ENCODE measurements at places on chromosomes 11 and 22.

GRCh38 chr11:67695606-67696005 lies 21.2 kb upstream of the ALDH3B2 start:
- no peak for DNase-seq

- no peak for DNase-seq
Observed at GRCh38 chr11:113316256-113316655, 1.9 kb downstream of the TTC12 start.

- no peak for DNase-seq
Observed at GRCh38 chr11:125494031-125494360, 2.1 kb downstream of the FEZ1 start.

DNA sequence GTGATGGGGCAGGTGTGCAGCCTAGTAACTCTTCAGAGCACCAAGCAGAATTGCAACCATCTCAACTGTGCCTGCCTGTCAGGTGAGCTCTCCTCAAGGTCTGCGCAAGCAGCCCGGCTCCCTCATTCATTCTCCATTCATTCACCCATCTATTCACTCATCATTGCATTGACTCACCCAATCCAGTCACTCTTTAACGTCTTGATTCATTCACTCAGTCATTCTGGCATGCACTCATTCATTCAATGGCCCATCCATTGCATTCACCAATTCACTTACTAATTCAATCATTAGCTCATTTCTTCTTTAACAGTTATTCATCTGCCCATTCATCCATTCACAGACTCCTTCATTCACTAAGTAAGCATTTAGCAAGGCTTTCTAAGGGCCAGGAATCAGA lies 111.8 kb downstream of the PDE2A start:
- DNase-seq, result no peak

GRCh38 chr11:125315079-125315740 lies 150.7 kb downstream of the PKNOX2 start:
- DNase-seq, result no peak

- DNase-seq, result no peak
Observed at GRCh38 chr11:10257478-10257877, 36.5 kb downstream of the SBF2 start.

DNA sequence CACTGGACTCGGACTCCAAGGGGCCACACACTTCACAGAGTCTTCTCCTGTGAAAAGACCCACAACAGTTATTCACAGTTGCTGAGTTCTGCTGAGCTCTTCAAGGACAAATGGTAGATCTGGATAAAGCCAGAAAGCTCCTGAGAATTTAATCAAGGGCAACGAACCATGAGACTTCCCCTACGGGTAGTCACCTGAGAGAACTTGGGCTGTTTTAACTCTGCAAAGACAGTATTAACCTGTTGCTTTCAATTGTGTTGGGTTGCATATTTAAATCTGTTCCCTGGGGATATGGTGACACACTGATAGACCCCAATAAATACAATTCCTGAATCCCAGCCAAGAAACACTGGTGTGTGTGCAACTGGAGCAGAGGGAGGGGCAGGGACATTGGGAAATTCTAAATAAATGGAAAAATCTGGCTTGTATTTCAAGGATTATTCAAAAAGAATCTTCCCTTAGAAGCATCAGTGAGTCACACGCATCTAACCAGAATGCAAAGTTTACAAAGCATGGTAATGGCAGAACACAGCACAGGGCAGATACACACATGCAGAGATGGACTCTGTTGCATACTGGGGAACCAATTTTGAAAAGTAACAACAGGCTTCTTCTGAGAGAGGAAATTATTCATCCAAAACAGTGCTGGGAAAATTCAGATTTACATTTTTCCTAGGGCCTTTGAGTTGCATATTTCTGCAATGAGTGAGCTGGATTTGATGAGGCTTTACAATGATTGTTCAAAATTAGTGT lies 4.0 kb downstream of the KCNJ1 start:
- DNase-seq, result no peak

GRCh38 chr22:36236388-36237319 lies 2.7 kb downstream of the APOL2 start:
- DNase-seq, result no peak

Data from activated naive CD8-positive, alpha-beta T cell treated with anti-CD3 and anti-CD28 coated beads, Interleukin-2, amount 50 U/mL, for 24 hours (primary cell).